Neural crest cell (in vitro differentiated cells): ENCODE measurements at places on chromosomes 4 and X. TPM values are rescaled to one million over a fixed set of nuclear protein-coding genes. Genes with fewer than 3 reads are reported as not detected.

RAP2C gene
- 48.2 and 49.6 TPM in 2 replicates for total RNA-seq

AADAT gene
- 30.7 and 32.5 TPM in 2 replicates for total RNA-seq

ADGRG4 gene
- not detected in 2 replicates for total RNA-seq

TENM3 gene
- 43.9 and 46.9 TPM in 2 replicates for total RNA-seq

- peak; percentile 69 for DNase-seq
These were observed 13.8 kb upstream of the ENOX2 start for GRCh38 chrX:130916636-130917422.

DNA sequence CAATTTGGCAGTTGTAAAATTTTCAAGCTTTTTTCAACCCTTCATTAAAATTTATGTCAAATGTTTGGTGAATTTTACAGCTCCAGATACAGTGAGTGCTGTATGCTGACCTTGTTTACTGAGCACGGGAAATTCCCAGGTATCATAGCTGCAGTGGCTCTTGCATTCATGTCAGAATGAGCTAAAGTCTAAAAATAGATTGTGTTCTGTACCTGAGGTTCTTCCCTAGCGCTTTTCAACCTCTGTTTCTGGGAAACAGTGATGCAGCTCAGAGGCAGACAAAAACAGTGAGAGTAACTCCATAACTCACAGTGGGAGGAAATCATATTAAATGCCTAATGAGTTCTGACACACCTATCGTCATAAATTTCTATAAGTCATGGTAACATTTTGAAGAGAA, 393.8 kb upstream of the GNPDA2 start:
- DNase-seq: no peak

DNA sequence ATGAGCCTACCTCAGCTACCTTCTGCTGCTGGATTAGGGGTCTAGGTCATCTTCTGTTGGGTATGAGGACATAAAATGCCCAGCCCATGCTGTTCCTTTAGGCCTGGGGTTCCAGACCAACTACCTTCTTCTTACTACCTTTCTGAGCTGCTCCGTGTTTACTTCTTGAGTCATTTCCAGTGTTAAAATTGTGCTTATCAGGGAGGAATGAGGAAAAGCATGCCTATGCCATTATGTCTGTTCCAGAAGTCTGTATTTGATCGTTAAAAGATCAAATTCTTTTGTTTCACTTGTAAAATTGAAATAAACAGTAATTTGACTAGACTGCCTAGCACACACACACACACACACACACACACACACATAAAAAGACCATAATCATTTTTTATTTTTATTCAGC, 1912.7 kb upstream of the TENM3 start:
- DNase-seq: no peak

DNA sequence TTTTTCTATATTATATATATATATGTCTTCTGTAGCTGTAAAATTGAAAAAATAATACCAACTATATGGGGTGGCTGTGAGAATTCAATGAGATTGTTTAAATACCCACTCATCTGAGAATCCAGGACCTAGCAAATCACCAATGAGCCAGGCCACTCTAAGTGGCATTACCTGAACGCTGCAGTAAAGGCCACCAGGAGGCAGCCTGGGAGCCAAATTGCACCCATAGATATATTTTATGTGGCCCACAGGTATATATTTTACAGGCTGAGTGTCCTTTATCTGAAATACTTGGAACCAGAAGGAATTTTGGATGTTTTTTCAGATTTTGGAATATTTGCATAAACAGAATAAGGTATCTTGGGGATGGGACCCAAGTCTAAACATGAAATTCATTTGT, 58.2 kb upstream of the C4orf50 start:
- DNase-seq: no peak

DNA sequence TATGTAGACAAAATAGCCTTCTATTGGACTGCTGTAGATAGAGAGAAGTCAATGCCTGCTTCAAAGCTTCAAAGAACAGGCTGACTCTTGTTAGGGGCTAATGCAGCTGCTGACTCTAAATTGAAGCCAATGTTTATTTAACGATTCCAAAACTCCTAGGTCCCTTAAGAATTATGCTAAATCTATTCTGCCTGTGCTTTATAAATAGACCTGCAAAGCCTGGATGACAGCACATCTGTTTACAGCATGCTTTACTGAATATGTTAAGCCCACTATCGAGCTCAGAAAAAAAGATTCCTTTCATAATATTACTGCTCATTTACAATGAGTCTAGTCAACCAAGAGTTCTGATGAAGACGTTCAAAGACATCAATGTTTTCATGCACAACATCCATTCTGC, 54.8 kb upstream of the RBMXL3 start:
- DNase-seq: no peak

GRCh38 chr4:158080354-158080753, 92.5 kb downstream of the GASK1B start:
- DNase-seq: no peak

- DNase-seq: no peak
These were observed 754.1 kb downstream of the PCDH7 start for GRCh38 chr4:31474221-31474620.

- DNase-seq: no peak
These were observed 332.0 kb downstream of the GRXCR1 start for GRCh38 chr4:43224559-43224958.

GRCh38 chrX:136067097-136067496, 80.2 kb upstream of the FHL1 start:
- DNase-seq: no peak

GRCh38 chrX:72043636-72044035, 88.1 kb downstream of the RTL5 start:
- no peak for DNase-seq

GRCh38 chr4:72112514-72113156, 80.8 kb downstream of the NPFFR2 start:
- DNase-seq: no peak

DNA sequence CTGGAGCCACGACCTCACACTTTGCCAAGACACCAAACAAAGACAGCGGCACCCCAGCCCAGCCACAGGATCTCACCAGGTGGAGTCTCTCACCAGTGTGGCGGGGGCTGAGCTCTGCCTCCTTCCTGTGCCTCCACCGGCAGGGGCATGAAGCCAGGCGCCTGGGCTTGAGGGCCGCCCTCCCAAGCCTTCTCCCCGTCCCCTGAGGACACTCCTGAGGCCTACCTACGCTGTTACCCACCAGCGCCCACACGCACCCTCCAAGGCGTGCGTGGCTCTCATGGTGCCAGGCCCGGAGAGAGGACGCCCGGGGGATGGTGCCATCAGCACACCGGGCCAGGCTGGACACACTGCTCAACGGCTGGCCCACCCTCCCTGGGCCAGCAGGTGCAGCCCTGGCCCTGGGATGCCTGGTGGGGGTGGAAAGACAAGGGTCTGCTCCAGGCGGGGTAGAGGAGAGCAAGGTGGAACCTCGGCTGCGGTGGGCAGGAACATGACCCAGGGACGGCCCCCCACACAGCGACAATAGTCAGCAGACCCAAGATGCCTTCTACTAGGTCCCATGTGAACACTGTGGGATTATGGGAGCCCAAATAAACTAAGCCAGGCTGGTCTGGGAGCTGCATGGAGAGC, 22.1 kb downstream of the NELFA start:
- no peak for DNase-seq

DNA sequence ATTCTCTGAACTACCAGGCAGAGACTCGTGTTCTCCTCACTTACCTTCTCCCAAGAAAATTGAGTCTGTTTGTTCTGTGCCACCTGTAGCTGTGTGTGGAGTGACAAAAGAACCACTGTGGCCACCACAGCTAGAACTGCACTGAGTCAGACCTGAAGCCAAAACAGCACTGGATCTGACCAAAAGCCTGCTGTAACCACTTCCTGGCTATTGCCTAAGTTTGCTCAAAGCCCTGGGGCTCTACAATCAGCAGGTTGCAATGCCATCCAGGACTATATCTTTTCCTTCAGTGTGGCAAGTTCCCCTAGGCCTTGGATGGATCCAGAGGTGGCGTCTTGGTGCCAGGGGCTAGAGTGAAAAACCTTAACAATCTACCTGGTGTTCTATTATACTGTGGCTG, 449.1 kb downstream of the FAM133A start:
- no peak for DNase-seq

- no peak for DNase-seq
These were observed 177.7 kb downstream of the RAPGEF2 start for GRCh38 chr4:159280442-159281172.
